Activated effector memory CD4-positive, alpha-beta T cell treated with Interleukin-2 at 50 U/mL for 16 hours (primary cell): ENCODE measurements at places on chromosomes 16 and 17.

- DNase-seq: no peak
Measured at GRCh38 chr16:4409081-4409932, 7.1 kb downstream of the CORO7 start.

- no peak for DNase-seq
Measured at GRCh38 chr17:282000-282911, 70.4 kb downstream of the RPH3AL start.

DNA sequence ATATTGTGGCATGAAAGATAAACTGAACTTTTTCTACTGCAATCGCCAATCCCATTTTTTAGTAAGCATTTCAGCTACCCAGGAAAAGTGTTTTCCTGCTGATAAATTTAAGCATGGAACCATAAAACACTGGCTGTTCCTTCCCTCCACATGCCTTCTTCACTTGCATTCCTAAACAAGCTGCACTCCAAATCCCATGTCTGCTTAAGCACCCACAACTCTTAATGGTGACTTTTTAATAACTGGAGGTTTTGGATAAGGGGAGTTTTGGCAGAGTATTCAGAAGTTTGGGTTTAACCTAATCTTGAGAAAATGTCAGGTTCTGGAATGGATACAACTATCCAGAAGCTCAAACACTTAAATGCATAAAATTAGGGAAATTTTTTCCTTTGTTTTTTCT lies 345.6 kb upstream of the CA10 start:
- no peak for DNase-seq

DNA sequence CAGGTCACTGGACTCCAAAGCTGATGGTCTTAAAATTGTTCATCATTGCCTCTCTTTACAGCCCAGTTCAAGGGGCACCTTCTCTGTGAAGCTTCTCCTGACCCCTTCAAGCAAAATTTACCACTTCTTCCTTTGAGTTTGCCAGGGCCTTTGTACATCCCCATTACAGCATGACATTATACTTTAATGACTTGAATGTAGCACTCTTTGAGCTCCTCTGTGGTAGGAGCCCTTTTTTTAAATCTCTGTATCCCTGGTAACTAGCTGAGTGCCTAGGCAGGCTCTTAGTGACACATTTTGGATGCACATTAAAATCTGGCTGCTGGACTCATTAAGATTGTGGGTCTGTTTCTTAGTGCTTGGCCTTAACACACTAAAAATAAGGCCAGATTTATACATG lies 412.1 kb downstream of the CA10 start:
- no peak for DNase-seq

DNA sequence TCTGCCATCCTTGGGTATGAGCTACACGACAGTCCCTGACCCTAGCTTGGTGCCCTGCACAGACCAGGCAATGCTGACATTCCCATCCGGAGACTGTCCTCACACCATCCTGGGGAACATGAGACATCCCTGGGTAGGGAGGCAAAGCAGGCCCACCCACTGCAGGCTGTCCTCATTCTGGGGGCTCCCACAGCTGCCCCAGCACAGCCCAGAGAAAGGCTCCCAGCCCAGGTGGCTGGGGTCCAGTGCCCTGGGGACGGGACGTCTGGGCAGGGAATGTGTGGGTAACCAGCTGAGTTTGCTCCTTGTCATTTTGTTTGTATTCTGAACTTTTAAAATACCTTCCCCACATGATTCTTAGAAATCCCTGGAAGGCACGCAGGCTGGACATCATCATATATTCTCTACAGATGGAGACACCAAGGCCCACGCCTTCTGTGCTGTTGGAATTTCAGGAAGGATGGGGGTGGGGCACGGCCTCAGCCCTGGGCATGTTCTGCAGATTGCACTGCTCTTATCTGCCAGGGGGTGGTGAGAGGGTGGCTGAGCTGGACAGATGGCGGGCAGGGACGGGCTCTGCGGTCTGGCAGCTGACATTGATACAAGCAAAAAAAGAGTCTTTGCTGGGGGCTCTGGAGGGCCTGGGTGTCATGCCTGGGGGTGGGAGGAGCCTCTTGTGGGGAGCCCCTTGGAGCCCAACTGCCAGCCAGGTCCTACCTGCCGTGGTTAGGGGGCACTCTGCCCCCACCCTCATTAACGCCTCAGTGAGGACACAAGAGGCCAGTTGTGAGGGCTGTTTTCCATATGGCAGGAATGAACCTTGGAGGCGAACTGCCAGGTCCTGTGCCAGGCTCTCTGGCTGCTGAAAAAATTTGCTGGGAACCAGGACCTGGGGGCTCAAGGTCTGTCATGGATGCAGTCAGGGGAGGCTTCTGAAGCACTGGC lies 28.4 kb downstream of the LRRC75A start:
- no peak for DNase-seq

GRCh38 chr16:73058221-73058615 lies 10.3 kb upstream of the ZFHX3 start:
- no peak for DNase-seq
